ENCODE measurements at places on chromosomes 3 and 15.

DNA sequence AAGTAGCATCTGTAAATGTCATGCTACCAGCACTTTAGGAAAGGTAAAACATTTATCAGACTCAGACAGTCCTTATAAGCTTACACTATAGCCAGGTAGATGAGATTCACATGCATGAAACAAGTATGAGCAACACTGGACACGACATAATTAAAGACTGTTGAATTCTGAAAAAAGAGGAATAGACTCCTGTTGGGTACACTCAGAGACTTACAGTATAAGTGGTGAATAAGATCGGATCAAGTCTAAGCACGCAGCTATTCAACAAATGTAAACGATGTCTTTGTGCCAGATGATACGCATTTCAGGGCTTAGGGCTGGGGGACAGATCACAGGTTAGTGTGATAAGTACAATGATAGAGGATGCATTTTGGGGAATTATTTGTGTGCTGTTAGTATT, 43.2 kb upstream of the SPPL2A start:
- no peak for DNase-seq

- no peak for DNase-seq
These were observed 94.4 kb downstream of the SLCO3A1 start for GRCh38 chr15:91947683-91948608.

DNA sequence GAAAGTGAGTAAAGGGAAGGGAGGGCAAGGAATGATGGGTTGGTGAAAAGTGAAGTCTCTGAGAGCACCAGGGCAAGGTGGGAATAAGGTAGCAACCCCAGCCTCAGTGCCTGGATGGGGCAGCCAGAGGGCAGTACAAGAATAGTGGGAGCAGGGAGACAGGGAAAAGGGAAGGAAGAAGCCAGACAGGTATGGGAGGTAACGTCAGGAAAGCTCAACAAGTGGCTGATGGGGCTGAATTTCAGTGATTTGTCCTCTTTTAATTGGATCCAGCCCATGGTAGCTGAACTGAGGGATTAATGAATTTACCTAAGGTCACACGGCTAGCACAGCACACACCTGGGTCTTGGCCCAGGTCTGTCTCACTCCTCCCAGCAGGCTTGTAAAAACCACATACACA, 12.6 kb downstream of the RORA start:
- no peak for DNase-seq

- no peak for DNase-seq
These were observed 148.1 kb upstream of the PEX5L start for GRCh38 chr3:180184816-180185215.

- DNase-seq: no peak
These were observed 295.0 kb upstream of the MDFIC2 start for GRCh38 chr3:70607469-70607868.

- DNase-seq: no peak
These were observed 4.5 kb upstream of the NANOGP8 start for GRCh38 chr15:35089551-35089950.

- DNase-seq: no peak
These were observed 231.3 kb downstream of the PLCL2 start for GRCh38 chr3:17116007-17116600.

DNA sequence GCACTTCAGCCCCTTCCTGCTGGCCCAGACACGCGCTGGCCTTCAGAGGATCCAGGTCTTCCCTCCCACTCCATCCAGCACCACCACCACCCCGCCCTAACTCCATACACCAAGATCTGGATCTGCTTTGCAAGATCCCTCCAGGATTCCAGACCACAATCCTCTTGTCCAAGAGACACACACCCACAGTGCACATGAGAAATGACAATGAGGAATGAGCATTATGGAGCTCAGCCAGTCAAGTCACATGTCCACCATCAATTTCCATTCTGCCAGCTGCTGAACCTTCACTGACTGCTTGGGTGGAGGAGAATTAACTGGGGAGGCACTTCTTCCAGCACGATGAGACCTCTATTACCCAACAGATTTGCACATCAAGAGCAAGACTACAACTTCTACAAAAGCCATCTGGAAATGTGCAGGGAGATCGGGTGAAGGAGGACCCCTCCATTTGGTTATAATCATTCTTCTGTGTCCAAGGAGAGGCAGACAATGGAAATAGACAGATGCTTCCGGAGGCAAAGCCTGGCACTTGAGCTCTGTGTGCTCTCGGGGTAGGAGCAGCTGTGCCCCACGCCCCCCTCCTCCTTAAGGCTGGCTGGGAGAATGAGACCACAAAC, 12.3 kb upstream of the SPATA12 start:
- DNase-seq: no peak

- no peak for DNase-seq
These were observed 1.1 kb downstream of the SSR3 start for GRCh38 chr3:156553705-156554356.

DNA sequence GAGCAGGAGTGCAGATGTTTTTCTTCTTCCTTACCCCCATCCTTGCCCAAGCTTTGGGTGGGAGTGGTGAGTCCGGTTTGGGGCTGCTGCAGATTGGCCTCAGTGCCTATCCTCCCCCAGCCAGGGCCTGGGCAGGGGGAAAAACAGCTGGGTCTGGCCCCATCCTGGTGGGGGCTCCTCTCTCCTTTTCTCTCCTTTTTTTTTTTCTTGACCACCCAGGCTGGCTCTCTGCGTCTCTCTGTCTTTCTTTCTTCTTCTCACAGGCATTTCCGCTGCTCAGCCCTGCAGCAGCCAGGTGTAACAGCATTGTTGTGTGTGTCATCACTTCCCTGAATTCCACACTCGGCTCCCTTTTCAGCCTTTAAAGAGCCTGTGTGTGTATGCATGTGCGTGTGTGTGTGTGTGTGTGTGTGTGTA, 2.0 kb downstream of the FOXL2NB start:
- DNase-seq: no peak

GRCh38 chr15:50452927-50453326, 28.7 kb downstream of the USP8 start:
- no peak for DNase-seq

- no peak for DNase-seq
These were observed 87.7 kb downstream of the RBPMS2 start for GRCh38 chr15:64687688-64688087.

- no peak for DNase-seq
These were observed 82.1 kb upstream of the RASGRP1 start for GRCh38 chr15:38646716-38647115.

DNA sequence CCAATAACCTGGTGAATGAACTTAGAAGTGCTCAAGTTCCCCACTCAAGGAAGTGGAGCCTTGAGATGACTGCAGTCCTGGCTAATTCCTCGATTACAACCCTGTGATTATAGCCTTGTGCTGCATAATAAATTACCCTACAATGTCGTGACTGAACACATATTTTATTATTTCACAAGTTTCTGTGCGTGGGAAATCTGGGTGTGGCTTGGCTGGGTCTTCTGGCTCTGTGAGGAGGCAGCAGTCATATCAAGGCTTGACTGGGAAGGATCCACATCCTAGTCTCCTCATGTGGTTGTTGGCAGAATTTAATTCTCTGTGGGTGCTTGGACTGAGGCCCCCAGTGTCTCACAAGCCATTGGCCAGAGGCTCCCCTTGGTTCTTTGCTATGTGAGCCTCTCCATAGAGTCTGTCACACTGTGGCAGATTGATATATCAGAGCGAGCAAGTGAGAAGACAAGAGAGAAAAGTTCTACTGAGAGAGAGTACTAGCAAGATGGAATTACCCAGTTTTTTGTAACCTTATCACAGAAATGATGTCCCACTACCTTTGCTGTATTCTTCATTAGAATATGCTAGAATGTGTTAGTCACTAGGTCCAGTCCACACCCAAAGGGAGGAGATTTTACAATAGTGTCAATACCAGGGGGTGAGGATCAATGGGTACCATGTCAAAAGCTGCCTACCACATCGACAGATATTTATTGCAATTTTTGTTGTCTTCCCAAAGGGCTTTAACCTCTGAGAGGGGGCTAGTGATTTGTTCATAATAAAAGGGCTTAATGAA, 102.8 kb upstream of the TBC1D5 start:
- no peak for DNase-seq

DNA sequence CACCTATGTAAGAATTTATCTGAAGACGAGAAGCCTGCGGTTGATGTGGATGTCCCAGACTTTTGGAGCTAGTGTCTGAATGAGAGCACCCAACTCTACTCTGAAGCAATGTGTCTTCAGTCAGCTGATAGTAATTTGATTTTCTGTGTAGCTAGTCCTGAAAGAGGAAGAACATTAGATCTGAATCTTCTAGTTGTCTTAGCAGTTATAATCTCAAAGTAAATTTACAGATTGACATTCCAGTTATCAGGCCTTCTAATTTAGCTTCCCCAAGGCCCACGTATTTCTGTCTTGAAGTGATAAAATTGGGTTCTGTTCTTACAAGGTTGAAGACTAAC, 1.5 kb downstream of the TCAIM start:
- DNase-seq: no peak

DNA sequence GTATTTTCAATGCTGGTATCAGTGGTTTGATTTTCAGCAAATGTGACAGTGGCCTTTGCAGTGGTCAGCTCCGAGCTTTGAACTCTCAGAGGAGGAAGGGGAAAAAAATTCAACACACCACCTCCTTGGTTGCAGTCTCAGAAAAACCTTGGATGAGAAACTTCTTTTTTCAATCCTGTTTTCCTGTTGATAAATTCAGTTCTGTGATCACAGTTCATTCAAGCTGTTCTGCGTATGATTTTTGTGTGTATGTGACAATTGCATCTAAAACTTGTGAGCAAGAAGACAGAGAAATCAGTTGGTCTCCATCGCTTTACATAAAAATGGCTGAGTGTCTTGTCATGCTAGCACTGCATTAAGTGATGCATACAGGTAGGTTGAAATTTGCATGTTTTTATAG, 19.2 kb downstream of the ZBTB38 start:
- DNase-seq: no peak

GRCh38 chr3:73536336-73536895, 88.3 kb downstream of the PDZRN3 start:
- DNase-seq: no peak

- DNase-seq: no peak
These were observed 100.3 kb downstream of the FNDC3B start for GRCh38 chr3:172139528-172140276.

GRCh38 chr3:108554229-108554628, 35.0 kb downstream of the CIP2A start:
- no peak for DNase-seq

DNA sequence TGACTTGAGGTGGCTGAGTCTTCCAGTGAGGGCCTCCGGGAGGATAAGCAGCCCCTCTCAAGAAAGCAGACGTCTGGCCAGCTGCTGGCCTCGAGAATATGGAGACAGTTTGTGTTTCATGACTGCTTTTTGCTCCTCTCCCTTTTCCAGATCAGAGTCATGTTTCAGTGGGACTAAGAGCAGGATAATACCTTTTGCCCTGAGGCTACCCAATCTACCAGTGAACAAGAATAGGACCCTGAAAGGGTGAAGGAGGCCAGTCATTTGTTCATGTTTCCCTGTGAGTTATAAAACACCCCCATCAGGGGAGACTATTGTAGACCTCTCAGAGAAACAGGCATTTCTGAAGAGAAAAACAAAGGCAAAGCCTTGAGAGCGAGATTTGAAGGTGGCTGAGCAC, 137.4 kb downstream of the RYR3 start:
- DNase-seq: no peak

DNA sequence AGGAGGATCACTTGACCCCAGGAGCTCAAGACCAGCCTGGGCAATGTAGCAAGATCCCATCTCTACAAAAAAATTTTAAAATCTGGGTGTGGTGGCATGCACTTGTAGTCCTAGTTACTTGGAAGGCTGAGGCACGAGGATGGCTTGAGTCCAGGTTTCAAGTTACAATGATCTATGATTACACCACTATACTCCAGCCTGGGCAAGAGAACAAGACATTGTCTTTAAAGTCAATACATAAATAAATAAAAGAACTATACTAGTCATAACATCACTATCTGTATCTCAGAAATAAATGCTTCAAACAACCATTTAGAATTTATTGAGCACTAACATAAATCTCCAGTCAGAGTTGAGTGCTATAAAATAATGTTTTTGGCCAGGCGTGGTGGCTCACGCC, 8.5 kb upstream of the PHLDB2 start:
- no peak for DNase-seq

Data from GDM1 (cell line).